H9 (cell line): ENCODE measurements at places on chromosomes 6 and 20. TPM values are rescaled to one million over a fixed set of nuclear protein-coding genes. Genes with fewer than 3 reads are reported as not detected.

Gene IP6K3
- 0.29 and 0.46 TPM in 2 replicates for total RNA-seq

DNA sequence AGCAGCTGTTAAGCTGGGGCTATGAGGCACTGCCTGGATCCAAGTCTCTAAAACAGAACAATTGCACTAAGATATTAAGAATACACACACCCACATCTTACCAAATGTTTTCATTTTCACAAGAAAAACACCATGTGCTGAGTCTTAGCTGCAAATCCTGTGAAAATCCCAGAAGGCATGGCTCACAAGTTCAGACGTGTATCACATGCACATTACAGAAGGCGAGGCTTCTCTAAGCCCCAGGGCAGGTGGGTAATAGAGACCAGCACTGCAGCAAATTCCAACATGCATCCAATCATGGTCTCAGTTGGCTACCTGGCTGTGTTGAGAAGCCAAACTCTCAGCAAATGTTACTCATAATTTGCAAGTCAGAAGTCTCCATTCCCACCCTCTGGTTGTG lies 16.2 kb upstream of the CST3 start:
- H3K27me3 ChIP-seq, result no peaks in the 10 kb centered on the region
- no peaks in the 10 kb centered on the region for H3K4me1 ChIP-seq
- H3K4me3 ChIP-seq, result no peak overlapping the region
- no peak for DNase-seq
- H3K36me3 ChIP-seq, result no peaks in the 10 kb centered on the region

- H3K27ac ChIP-seq, result no peak overlapping the region
- DNase-seq, result peak; percentile 94
- H3K4me3 ChIP-seq, result peak overlapping the region; percentile 51
- no peaks in the 10 kb centered on the region for H3K36me3 ChIP-seq
Measured at GRCh38 chr6:16803294-16804200, 42.3 kb upstream of the ATXN1 start.

Gene CST5
- total RNA-seq, result not detected in 2 replicates

DNA sequence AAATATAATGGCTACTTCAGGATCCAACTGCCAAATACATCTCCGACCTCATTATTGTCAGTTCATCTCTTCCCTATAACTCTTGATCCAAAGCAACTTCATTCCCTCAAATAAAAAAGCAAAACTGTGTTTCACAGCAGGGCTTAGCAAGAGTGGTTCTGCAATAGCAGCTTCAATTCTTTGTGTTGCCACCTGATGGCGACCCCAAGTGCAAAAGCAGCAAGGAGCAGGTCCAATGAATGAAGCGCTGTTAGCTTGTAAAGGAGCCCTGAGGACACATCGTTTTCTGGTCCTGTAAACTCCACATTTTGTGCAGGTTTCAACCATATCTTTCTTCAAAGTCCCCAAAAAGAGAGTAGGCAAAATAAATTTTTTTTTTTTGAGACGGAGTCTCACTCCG lies 19.6 kb downstream of the RTN4IP1 start:
- H3K27me3 ChIP-seq, result no peaks in the 10 kb centered on the region

GRCh38 chr6:30060606-30061091 lies 416 bp upstream of the POLR1H start:
- H3K4me3 ChIP-seq, result peak overlapping the region; percentile 97
- H3K4me1 ChIP-seq, result 0 out of 2 replicates have a peak, but pooled peaks cover 4% of the 10 kb centered on the region
- no peak for DNase-seq
- peaks cover 10% of the 10 kb centered on the region for H3K36me3 ChIP-seq
- H3K27ac ChIP-seq, result no peak overlapping the region

GRCh38 chr20:12386821-12387220 lies 469.1 kb downstream of the BTBD3 start:
- DNase-seq, result no peak
- no peaks in the 10 kb centered on the region for H3K27me3 ChIP-seq
- H3K4me1 ChIP-seq, result no peaks in the 10 kb centered on the region
- no peaks in the 10 kb centered on the region for H3K36me3 ChIP-seq

- H3K4me3 ChIP-seq, result peak overlapping the region; percentile 87; the same call in 2 of the 3 replicates
- no peak for DNase-seq
- H3K36me3 ChIP-seq, result no peaks in the 10 kb centered on the region
- H3K27ac ChIP-seq, result no peak overlapping the region
- no peaks in the 10 kb centered on the region; the same call in 1 of the 2 replicates for H3K4me1 ChIP-seq
Measured at GRCh38 chr6:154993710-154994109, 1.4 kb upstream of the TIAM2 start.

Gene BPIFB4
- not detected in 2 replicates for total RNA-seq

Gene RAB32
- total RNA-seq, result 4.7 and 4.9 TPM in 2 replicates

- no peak overlapping the region for H3K4me3 ChIP-seq
- H3K27ac ChIP-seq, result no peak overlapping the region
- DNase-seq, result no peak
- H3K36me3 ChIP-seq, result no peaks in the 10 kb centered on the region
- H3K4me1 ChIP-seq, result no peaks in the 10 kb centered on the region; the same call in 1 of the 2 replicates
Measured at GRCh38 chr20:40323361-40323794, 365.7 kb downstream of the MAFB start.

DNA sequence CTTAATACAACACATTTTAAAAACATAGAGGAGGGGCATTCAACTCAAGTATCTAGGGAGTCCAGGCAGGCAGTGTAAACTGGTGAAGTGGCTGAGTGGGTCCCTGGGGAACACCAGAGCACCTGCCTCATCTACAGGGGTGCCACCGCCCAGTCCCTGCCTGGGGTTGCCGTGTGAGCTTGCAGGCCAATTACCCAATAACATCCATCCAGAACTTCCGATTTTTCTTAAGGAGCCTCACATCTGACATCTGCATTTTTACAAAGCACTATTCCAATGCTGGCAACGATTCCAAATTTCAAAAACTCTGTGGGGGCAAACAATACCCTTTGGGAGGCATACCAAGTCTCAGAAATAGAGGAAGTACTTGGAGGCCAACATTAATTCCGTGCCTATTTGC lies 288.4 kb upstream of the TSHZ2 start:
- no peaks in the 10 kb centered on the region for H3K4me1 ChIP-seq
- no peak overlapping the region for H3K27ac ChIP-seq
- no peak for DNase-seq
- H3K27me3 ChIP-seq, result no peaks in the 10 kb centered on the region

GRCh38 chr6:45667300-45667699 lies 289.6 kb upstream of the SUPT3H start:
- H3K4me3 ChIP-seq, result no peak overlapping the region
- no peak for DNase-seq

- H3K4me3 ChIP-seq, result no peak overlapping the region
- no peaks in the 10 kb centered on the region for H3K36me3 ChIP-seq
Measured at GRCh38 chr6:8707956-8708772, 272.8 kb upstream of the SLC35B3 start.

Gene RBM39
- 335 and 347 TPM in 2 replicates for total RNA-seq

GRCh38 chr6:129920103-129920798 lies 59.1 kb upstream of the TMEM244 start:
- H3K4me1 ChIP-seq, result no peaks in the 10 kb centered on the region
- no peaks in the 10 kb centered on the region for H3K36me3 ChIP-seq
- H3K4me3 ChIP-seq, result no peak overlapping the region
- DNase-seq, result no peak

DNA sequence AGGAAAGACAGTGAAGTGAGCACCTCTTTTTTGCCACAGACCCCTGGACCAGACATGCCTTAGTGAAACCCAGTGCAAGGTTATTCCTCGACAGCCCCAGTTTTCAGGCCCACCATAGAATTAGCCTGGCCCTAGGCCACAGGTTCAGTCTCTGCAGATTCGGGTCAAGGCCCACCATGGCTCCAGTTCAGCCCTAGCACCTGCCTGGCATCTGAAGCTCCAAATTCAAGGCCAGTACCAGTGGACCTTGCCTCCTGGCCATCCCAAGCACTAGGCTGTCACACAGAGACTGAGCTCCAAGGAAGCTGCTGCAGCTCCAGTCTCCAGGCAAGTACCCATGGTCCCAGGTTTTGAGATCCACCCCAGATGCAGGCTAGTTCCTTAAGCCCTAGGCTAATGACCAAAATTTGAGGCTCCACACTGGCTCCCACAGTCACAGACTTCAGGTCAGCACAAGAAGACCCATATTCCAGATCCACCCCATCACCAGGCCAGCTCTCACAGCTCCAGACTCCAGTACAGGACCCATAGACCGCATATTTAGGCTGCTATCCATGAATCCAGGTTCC lies 877.5 kb upstream of the ADGRB3 start:
- H3K36me3 ChIP-seq, result no peaks in the 10 kb centered on the region
- no peaks in the 10 kb centered on the region for H3K27me3 ChIP-seq
- no peak overlapping the region for H3K27ac ChIP-seq
- H3K4me1 ChIP-seq, result no peaks in the 10 kb centered on the region
- DNase-seq, result no peak

DNA sequence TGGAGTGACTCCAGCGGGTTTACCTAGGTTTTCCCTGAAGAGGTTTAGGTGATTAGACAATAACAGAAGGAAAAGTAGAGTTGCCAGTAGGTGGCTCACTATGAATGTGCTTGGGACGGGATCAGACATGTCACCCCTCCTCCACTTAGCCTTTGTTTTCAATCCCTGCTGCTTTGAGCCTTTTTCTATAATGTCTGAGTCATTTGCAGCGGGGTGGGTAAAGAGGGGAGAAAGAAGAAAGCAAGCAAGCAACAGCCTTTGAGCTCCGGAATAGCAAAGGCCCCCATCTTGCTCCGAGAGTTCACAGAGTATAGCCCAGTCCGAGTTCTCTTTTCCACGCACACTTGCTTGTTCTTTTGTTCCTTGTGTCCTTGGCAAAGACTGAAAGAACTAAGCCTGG lies 129.1 kb downstream of the PACRG start:
- no peaks in the 10 kb centered on the region for H3K27me3 ChIP-seq
- peaks cover 15% of the 10 kb centered on the region for H3K36me3 ChIP-seq
- no peaks in the 10 kb centered on the region; the same call in 1 of the 2 replicates for H3K4me1 ChIP-seq

Gene TFAP2A
- 1.6 and 2.6 TPM in 2 replicates for total RNA-seq

- peak; percentile 28 for DNase-seq
- no peaks in the 10 kb centered on the region for H3K27me3 ChIP-seq
- no peaks in the 10 kb centered on the region for H3K4me1 ChIP-seq
- H3K36me3 ChIP-seq, result no peaks in the 10 kb centered on the region; the same call in 2 of the 3 replicates
Measured at GRCh38 chr6:170159022-170159965, 131.6 kb downstream of the DLL1 start.

DNA sequence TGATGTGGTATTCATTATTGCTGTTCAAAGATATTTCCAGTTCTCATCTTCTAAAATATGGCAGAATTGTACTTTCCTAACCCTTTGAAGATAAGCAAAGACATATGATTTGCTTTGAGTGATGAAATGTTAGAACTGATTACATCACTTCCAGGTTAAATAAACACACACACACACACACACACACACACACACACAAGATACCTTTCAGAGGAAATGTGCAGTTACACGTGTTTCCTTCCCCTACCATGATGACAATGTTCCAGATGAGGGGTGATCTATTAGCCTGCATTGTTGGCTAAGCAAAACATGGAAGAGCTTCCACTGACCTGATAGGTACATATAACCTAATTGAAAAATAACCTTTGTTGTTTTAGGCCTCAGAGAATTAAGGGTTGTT lies 11.7 kb upstream of the FRK start:
- no peak for DNase-seq
- no peaks in the 10 kb centered on the region for H3K27me3 ChIP-seq
- H3K27ac ChIP-seq, result no peak overlapping the region
- H3K36me3 ChIP-seq, result no peaks in the 10 kb centered on the region

Gene VPS52
- 46.9 and 47.1 TPM in 2 replicates for total RNA-seq

GRCh38 chr20:35226884-35227681 lies 593 bp downstream of the MMP24 start:
- peak overlapping the region; percentile 71 for H3K4me3 ChIP-seq
- H3K36me3 ChIP-seq, result no peaks in the 10 kb centered on the region
- no peak overlapping the region for H3K27ac ChIP-seq
- no peaks in the 10 kb centered on the region for H3K4me1 ChIP-seq
- no peaks in the 10 kb centered on the region for H3K27me3 ChIP-seq

DNA sequence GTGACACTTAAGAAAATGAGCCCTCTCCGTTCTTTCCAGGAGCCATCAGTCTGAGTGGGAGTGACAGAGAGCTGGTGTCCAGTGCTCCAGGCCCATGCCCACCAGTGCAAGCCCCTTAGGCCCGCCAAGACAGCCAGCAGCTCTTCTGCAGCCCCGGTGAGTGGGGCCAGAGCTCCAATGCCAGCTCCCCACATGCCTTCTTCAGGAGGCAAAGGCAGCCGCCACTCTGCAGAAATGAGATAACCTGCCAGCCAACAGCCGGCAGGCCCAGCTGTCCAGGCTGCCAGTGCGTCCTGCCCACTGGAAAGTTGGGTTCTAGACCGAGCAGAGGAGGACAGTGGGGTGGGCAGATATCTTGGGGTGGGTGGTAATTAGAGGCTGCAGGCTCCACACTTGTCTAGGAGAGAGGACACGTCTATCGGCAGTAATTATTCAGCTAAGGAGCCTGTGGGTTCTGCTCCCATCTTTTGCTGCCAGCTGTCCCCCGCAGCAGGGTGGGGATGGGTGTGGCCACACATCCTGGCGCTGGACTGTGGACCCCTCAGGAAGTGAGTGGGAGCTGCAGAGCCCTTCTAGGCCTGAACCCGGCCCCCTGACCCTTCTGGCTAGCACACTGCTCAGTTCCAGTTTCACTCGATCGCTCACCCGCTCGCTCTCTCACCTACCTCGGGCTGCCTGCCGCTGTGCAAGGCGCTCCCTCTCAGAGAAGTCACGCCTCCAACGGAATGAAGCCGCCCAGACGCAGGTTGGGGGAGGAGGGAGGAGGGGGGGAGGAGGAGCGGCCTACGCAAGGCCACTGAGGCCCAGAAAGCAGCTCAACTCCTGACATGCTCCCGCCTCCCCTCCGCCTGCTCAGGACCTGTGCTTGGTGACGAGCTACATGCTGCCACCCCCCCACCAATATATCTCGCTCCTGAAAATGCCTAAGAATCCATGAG lies 3.6 kb downstream of the GRM4 start:
- peaks cover 5% of the 10 kb centered on the region; the same call in 1 of the 2 replicates for H3K27me3 ChIP-seq
- peaks cover 12% of the 10 kb centered on the region; the same call in 1 of the 2 replicates for H3K4me1 ChIP-seq
- no peak overlapping the region for H3K27ac ChIP-seq
- peak overlapping the region; percentile 74; the same call in 2 of the 3 replicates for H3K4me3 ChIP-seq
- no peaks in the 10 kb centered on the region; the same call in 2 of the 3 replicates for H3K36me3 ChIP-seq
- peak; percentile 81 for DNase-seq

- no peak overlapping the region for H3K27ac ChIP-seq
- H3K36me3 ChIP-seq, result peaks cover 2% of the 10 kb centered on the region; the same call in 1 of the 2 replicates
- H3K4me1 ChIP-seq, result no peaks in the 10 kb centered on the region
Measured at GRCh38 chr20:36206641-36207040, 29.6 kb upstream of the AAR2 start.

DNA sequence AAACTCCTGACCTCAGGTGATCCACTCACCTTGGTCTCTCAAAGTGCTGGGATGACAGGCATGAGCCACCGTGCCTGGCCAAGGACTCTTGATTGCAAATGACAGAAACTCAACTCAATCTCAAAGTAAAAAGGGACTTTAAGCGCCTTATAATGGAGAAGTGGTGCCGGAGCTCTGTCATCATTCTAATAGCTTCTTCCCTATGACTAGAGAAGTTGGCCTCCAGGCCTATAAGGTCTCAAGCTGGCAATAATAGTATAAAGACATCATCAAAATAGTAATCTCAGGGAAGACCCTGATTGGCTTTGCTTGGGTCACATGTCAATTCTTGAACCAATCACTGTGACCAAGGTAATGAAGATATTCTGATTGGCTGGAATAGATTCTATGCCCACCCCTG lies 8.5 kb upstream of the KIAA1755 start:
- H3K4me3 ChIP-seq, result no peak overlapping the region
- H3K27ac ChIP-seq, result no peak overlapping the region
- no peaks in the 10 kb centered on the region for H3K36me3 ChIP-seq
- H3K27me3 ChIP-seq, result no peaks in the 10 kb centered on the region
- no peak for DNase-seq

Gene GJA10
- not detected in 2 replicates for total RNA-seq
